ENCODE measurements at places on chromosomes 12 and 14.

- no peak for DNase-seq
Measured at GRCh38 chr12:42576374-42576773, 13.2 kb downstream of the PRICKLE1 start.

- no peak for DNase-seq
Measured at GRCh38 chr12:109947521-109947920, 47.4 kb downstream of the TCHP start.

- no peak for DNase-seq
Measured at GRCh38 chr12:979349-979748, 11.7 kb upstream of the ERC1 start.

- peak; percentile 9 for DNase-seq
Measured at GRCh38 chr14:78170203-78170602, at the start of gene NRXN3. Gene NRXN3, plus strand, starts transcription at chr14:78170373. Its CDS starts 72,721 bp downstream, at chr14:78243094.

DNA sequence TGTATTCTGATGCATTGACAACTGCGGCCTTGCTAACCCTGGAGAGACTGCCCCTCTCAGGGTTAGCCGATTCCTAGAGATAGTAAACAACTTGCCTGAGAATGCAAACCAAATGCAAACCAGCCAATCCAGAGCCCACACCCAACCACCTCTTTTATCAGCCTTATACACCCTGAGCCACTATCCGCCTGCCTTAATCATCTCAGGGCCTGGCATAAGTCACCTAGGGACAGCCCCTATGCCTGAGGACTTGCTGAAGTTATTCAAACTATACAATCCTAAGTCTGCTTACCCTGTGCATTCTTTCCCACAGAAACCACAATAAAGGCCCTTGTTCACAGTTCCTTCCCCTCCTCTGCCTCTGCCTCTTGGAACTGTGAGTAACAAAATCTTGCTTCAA lies 177.2 kb downstream of the KCNA5 start:
- no peak for DNase-seq

GRCh38 chr12:130764073-130764472 lies 48.0 kb upstream of the RIMBP2 start:
- DNase-seq = peak; percentile 20

DNA sequence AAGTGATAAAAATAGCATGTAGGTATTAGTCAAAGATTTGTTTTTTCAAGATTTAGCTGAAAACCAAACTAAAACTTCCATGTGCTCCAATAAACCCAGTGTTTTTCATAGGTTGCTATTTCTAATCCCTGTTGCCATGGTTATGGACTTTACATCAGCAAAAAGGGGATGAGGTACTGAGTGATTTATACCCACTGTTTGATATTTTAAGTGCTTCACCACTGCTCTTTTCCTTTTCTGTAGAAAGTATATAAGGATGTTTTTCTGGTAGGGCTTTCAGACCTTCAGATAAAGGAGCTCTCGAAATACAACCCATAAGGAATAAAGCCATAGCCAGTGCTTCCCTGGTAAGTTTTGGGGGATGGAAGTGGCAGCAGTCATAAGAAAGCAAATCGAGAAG lies at the start of gene OTOGL:
TSS of gene OTOGL (plus strand) at position 279 of the 400 bp plus-strand sequence. CDS start 109,895 bp downstream, outside the sequence.
- no peak for DNase-seq

GRCh38 chr14:30309405-30309804 lies 249.6 kb upstream of the G2E3 start:
- no peak for DNase-seq

Data from cerebellar cortex (tissue), 1 donor.